A549 (cell line): ENCODE measurements at places on chromosomes 3 and 15. TPM values are rescaled to one million over a fixed set of nuclear protein-coding genes. Genes with fewer than 3 reads are reported as not detected.
A peak's percentile ranks its signal among the peaks of the same experiment; 100 is the strongest.

DNA sequence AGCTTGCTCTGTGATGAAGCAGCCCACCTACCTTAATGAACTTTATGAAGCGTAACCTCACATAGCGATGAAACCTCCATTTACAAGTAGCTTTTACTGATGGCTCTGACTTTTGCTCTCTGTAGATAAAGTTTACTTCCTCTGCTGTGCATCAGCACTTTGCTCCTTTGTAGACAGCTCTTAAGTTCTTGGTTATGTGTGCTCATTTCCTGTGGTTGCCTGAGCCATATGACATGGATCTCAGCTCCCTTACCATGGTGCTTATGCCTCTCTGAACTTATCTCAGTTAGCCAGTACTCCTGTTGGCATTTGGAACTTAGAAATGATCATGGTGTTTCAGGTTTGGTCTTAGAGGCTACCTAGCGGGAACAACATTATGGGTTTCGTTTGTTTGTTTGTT is 7.8 kb downstream of the MFSD1 start:
- no peak for DNase-seq

DNA sequence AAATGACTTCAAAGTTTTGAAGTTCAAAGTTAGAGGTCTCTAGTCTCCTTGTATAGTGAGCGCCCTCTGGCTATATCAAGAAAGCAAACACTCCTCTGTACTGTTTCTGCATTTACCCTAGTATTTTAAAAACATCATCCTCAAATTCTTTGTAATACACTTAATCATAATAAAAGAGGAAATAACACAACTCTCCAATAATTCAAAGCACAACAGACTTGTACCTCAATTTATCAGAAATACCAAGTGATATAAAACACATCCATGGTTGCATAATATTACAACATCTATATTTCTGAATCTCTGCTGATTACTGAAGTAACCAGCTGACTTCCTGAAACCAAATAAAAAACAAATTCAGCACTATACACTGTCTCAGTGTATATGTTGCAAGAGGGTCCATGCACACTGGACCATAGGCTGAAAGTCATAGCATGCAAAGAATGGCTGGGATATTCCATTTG is 12.5 kb downstream of the PLOD2 start:
- no peak for DNase-seq

- no peak for DNase-seq
These were observed 70.2 kb upstream of the ST8SIA2 start for GRCh38 chr15:92323525-92323924.

- no peak for DNase-seq
These were observed 31.2 kb upstream of the CFAP20DC start for GRCh38 chr3:59081071-59081470.

GRCh38 chr3:197711973-197712707 is 24.6 kb downstream of the RUBCN start:
- DNase-seq = peak; percentile 62

DNA sequence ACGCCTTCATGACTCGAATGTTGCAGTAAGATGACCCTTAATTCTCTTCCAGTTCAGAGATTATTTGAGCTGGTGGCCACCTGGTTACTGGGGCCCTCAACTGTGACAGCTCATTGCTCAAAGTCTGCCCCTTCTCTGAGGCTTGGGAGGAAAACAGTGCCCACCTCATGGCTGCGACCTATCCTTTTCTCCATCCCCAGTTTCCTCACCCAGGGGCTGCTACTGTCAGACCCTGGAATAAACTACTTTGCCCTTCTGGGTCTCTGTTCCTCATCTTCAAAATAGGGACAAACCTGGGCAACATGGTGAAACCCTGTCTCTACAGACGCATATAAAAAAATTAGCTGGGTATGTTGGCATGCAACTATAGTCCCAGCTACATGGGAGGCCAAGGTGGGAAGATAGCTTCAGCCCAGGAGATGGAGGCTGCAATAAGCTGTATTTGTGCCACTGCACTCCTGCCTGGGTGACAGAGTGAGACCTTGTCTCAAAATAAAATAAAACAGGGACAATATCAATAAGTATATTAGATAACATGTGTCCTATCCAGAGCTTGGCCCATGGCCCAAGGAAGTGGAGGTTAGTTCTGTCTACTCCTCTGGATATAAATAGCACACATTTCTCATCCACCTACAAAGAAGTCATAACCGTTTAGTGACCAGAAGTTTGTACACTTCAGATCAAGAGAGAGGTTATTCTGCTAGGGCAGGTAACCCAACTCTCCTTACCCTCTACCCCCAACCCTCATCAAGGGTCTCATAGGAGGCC is 2.2 kb upstream of the RASL12 start:
- DNase-seq = no peak

GRCh38 chr3:84194029-84194428 is 764.8 kb upstream of the CADM2 start:
- no peak for DNase-seq

DNA sequence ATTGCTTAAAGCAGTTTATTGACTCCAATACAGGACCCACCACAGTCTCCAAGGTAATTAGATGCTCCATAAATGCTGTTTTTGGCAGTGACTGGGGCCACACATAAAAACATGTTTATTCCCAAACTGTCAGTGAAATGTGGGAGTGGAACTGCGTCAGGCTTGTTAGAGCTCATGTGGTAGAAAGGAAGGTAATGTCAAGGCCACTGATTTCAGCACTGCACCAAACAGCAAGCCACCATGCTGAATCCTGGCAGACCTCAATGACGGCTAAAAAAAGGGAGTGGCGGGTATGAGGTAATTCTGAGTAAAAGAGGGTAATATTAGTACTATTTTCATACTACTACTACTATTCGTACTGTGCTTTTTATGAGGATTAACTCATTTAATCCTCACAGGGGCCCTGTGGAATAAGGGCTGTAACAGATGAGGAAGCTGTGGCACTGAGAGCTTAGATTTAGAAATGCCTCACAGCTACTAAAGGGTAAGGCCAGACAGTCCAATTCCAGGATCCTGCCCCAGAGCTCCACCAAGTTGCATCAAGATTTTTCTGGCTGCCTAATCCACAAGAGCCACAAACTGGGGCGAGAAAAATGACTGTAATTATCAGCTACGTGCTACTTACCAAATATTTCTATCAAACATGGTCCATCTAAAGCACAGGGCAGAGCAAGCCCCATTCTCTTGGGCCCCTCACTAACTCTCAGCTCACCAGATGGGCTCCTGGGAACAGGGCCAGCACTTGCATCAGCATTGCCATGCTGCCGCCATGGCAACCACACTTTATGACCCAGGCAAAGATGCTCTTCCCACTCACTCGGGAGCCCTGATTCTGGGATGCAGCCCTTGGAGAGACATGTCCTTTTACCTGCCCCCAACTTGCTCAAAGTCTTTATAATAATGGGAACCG is 83.6 kb upstream of the SPATA12 start:
- DNase-seq = no peak

DNA sequence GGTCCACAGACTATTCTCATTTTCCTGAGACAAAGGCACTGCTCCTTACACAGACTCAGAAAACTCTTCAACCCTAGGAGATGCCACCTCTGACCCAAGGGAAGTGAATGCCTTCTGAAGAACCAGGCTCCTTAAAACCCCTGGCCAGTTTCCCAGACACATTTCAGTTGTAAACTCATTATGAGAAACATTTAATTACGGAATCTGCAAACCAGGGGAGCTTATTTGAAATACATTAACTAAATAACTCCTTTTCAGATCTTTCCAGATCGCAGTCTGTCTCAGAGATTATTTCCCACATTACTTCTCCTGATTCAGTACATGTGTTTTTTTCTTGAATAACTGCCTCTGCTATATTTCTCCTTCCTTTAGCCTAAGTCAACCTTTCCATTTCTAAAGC is 17.6 kb downstream of the MYO5A start:
- DNase-seq = no peak

DNA sequence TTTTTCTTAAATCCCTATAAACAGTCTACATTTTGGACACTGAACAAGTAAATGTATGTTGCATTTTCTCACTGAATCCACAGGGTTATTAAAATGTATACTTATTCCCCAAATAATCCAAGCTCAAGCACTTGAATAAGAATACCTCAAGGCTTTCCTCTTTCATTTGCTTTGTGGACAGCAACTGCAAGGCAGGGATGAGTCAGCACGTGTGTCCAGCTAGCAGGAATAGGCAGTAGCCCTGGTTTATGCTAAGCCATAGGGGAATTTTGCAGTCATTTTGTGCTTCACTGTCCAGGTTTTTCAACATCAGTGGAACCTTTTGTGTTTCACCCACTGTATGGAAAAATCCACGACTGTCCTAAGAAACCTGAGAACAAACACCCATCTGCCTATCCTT is 96.7 kb upstream of the KCNMB2 start:
- peak; percentile 31 for DNase-seq

DNA sequence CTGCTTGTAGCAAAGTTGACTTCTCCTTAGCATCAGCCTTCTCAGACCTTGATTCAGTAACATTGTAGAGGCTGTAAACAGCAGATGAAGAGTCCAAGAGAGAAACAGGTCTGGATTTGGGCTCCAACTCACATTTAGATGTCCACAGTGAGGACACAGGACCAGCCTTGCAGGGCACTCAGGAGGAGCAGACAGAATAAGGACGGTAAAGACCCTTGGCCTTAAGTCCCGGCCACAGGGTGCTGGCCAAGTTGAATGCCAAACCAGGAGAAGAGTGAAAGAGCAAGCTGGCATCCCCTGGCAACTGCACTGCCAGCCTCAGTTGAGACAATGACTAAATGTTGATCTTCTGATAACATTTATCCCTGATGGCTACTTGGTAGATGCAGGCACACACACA is 136.3 kb downstream of the LRRK1 start:
- DNase-seq = no peak

GRCh38 chr3:151919446-151919845 is 46.0 kb downstream of the SUCNR1 start:
- DNase-seq = no peak

DNA sequence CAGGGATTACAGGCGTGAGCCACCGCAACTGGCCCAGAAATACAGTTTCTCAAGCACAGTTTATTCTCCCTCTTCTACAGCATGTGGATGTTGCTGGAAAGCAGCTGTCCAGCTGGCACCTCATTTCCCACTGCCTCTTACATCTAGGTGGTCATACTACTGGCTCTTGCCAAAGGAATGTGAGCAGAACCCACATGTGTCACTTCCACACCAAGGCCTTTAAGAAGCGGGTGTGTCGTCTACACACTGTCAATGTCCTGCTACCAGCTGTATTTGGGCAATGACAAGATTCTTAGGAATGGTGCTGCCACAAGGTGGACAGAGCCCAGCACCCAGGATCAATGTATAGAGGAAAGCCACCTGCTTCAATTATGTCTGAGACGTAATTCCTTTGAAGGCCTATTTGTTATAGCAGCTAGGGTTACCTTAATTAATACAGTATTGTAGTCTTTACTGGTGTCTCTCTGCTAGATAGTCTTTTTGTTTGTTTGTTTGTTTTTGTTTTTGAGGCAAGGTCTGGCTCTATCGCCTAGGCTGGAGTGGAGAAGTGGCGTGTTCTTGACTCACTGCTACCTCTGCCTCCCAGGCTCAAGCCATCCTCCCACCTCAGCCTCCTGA is 15.1 kb upstream of the RAB7A start:
- DNase-seq = no peak

DNA sequence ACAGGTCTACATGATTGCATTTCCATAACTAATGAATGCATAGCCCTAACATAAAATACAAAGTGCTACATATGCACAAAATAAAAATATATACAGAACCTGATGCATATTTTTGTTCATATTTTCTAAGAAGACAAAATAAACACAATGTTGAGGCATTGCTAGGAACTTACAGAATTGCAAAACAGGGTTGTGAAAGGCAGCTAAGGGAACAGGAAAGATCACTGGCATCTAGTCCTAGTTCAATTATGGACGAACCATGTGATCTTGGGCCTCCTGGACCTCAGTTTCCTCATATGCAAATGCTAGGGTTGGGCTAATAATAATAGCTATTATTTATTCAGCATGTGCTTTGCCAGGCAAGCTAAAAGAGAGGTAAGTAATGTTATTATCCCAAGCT is 15.5 kb upstream of the NCEH1 start:
- DNase-seq = no peak

GRCh38 chr15:85831415-85832113 is 36.8 kb upstream of the KLHL25 start:
- peak; percentile 54 for DNase-seq

- DNase-seq = no peak
These were observed 130.5 kb downstream of the LRRC3B start for GRCh38 chr3:26753095-26753494.

GRCh38 chr3:111961461-111962164 is 17.2 kb upstream of the ABHD10 start:
- no peak for DNase-seq

DNA sequence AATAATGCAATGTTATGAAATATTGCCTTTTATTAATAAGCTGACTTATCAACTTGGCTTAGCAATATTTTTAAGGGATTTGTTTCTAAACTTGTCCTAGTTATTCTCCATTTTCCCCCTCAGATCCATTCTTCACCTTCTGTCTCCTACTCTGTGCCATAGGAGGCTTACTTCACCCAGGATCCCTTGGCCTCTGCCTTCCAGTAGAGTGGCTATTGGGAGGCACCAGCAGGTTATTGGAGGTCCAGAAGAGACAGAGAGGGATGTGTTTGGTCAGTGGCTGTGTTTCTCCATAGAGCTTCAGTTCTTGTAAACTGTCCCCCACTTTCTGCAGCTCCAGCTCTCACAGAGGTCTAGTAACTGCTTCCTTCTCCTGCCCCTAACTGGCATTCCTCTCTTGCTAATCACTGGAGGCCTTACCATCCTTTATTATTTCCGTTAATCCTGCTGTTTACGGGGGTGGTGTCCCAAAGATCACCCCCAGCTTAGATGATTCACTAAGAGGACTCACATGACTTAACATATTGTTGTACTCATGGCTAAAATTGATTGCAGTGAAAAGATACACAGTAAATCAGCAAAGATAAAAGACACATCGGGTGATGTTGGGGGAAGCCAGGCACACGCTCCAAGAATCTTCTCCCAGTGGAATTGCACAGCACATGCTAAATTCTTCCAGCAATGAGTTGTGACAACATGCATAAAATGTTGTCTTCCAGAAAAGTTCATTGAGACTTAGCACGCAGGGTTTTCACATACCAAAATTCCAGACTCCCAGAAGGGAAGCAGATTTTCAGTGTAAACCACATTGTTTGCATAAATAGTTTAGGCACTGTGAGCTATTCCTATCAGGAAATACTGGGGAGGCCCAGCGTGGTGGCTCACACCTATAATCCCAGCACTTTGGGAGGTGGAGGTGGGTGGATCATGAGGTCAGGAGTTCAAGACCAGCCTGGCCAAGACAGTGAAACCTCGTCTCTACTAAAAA is 67.5 kb downstream of the RPL22L1 start:
- DNase-seq = no peak

- DNase-seq = no peak
These were observed 59.8 kb downstream of the SH3BP5 start for GRCh38 chr3:15272426-15273196.

Gene SEMA5B
- polyA plus RNA-seq = 0.03 to 0.04 TPM (median 0.03 TPM) in 3 replicates

Gene ARPP21
- polyA plus RNA-seq = not detected in 3 replicates

Gene GPR171
- not detected in 3 replicates for polyA plus RNA-seq

Gene C2CD4B
- polyA plus RNA-seq = 0.29 to 0.63 TPM (median 0.45 TPM) in 3 replicates

Gene H1-8
- not detected in 3 replicates for polyA plus RNA-seq

Gene GOLGA8T
- polyA plus RNA-seq = 0.96 to 2.1 TPM (median 1.3 TPM) in 3 replicates

Gene TIMP4
- 13.1 to 18.5 TPM (median 15.7 TPM) in 3 replicates for polyA plus RNA-seq

Gene CPEB1
- polyA plus RNA-seq = 2.7 to 2.8 TPM (median 2.7 TPM) in 3 replicates

Gene GORASP1
- polyA plus RNA-seq = 27.4 to 36.3 TPM (median 32.3 TPM) in 3 replicates

Gene TNFSF10
- polyA plus RNA-seq = 0.05 to 0.48 TPM (median 0.46 TPM) in 3 replicates

Gene KIF23
- polyA plus RNA-seq = 81.8 to 93.1 TPM (median 87.9 TPM) in 3 replicates
